Naive thymus-derived CD8-positive, alpha-beta T cell (primary cell): ENCODE measurements at places on chromosomes 3 and 15. TPM values are rescaled to one million over a fixed set of nuclear protein-coding genes. Genes with fewer than 3 reads are reported as not detected.

The FSIP1 gene
- total RNA-seq, result 0.30 TPM

The ZNF660 gene
- total RNA-seq, result 1.7 TPM

DNA sequence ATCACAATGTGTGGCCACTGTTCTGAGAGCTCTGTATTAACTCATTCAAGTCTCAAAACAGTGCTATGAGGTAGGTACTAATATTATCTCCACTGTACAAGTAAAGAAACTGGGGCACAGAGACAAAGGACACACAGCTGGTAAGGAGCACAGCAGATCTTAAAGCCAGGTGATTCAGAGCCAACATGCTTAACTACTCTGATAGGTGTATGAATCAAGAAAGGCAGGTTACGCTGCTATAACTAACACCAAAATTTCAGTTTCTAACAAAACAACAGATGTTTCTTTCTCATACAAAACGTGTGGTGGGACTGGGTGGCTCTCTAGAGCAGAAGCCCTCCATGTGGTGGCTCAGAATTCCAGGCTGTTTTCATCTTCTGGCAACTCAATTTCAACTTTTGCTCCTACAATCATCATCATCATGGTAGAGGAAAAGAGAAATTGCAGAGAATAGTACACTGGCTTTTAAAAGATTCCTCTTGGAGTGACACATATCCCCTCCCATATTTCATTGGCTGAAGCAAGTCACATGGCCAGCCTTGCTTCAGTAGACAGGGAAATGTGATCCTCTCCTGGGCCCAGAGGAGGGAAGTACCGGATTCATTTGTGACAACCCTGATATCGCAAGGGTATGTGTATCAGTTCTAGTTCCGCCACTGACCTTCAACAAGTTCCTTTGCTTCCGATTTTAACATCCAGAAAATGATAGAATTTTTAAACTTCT is 126.2 kb upstream of the PTX3 start:
- no peaks in the 10 kb centered on the region for H3K4me1 ChIP-seq
- no peaks in the 10 kb centered on the region for H3K36me3 ChIP-seq
- no peak overlapping the region for H3K27ac ChIP-seq
- H3K27me3 ChIP-seq, result no peaks in the 10 kb centered on the region
- no peak overlapping the region for H3K4me3 ChIP-seq
- no peak for DNase-seq

The IQCH gene
- total RNA-seq, result 0.38 TPM

DNA sequence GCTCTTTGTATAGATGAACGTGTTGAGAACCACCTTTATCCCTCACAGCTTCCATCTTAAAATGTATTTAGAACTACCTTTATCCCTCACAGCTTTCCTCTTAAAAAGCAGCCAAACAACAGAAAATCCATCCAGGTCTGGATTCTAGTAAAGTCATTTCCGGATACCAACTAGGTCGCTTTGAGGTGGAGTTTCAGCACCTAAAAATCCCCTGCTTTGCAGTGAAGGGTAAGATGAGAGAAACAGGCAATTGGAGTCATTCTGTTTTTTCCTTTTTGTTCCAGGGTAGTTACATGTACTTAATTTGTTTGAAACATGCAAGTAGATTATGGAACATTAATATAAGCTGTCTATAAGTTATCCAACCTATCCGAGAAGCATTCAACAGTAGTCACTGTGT is 192.0 kb downstream of the UBE2E2 start:
- H3K4me1 ChIP-seq, result peaks cover 18% of the 10 kb centered on the region
- H3K27me3 ChIP-seq, result no peaks in the 10 kb centered on the region
- H3K27ac ChIP-seq, result no peak overlapping the region

GRCh38 chr3:188721990-188722389 is 449.8 kb upstream of the TPRG1 start:
- no peak overlapping the region for H3K27ac ChIP-seq
- H3K4me1 ChIP-seq, result peaks cover 5% of the 10 kb centered on the region
- no peaks in the 10 kb centered on the region for H3K27me3 ChIP-seq
- DNase-seq, result no peak
- no peak overlapping the region for H3K4me3 ChIP-seq
- H3K36me3 ChIP-seq, result no peaks in the 10 kb centered on the region

The WDR72 gene
- not detected for total RNA-seq

- H3K4me3 ChIP-seq, result peak overlapping the region; percentile 95
- DNase-seq, result peak; percentile 69
- H3K27ac ChIP-seq, result peak overlapping the region; percentile 89
- no peaks in the 10 kb centered on the region for H3K27me3 ChIP-seq
- H3K36me3 ChIP-seq, result no peaks in the 10 kb centered on the region
Observed at GRCh38 chr15:85380812-85381642, 624 bp downstream of the AKAP13 start.

The HIGD1A gene
- 26.5 TPM for total RNA-seq

The P3H2 gene
- total RNA-seq, result not detected

DNA sequence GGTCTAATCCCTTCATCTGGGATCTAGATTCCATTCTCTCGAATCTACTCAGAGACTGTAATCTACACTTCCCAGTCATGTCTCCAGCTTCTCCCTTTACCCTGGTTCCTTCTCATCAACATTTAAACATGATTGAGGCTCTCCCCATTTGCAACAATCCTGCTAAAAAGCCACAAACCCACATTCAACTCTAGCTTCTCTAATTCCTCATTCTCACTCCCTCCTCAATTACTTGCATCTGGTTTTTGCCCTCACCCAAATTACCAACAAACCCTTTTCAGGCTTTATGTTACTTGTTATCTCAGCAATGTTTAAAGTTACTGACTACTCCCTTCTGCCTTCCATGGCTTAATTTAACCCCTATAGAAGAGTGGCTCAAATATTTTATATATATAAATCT is 11.5 kb downstream of the ETFA start:
- H3K27ac ChIP-seq, result no peak overlapping the region
- peaks cover 4% of the 10 kb centered on the region for H3K36me3 ChIP-seq

- H3K4me1 ChIP-seq, result peaks cover 42% of the 10 kb centered on the region
- peak overlapping the region; percentile 84 for H3K4me3 ChIP-seq
- H3K27ac ChIP-seq, result peak overlapping the region; percentile 89
- H3K27me3 ChIP-seq, result no peaks in the 10 kb centered on the region
- no peak for DNase-seq
Observed at GRCh38 chr3:141877911-141878310, 1.5 kb downstream of the ATP1B3 start.

The KCNMB3 gene
- 1.9 TPM for total RNA-seq

- H3K36me3 ChIP-seq, result no peaks in the 10 kb centered on the region
- no peak for DNase-seq
- H3K4me1 ChIP-seq, result no peaks in the 10 kb centered on the region
- H3K27me3 ChIP-seq, result peaks cover 6% of the 10 kb centered on the region
- no peak overlapping the region for H3K27ac ChIP-seq
Observed at GRCh38 chr3:115720983-115721382, 97.7 kb downstream of the GAP43 start.

The MESP1 gene
- total RNA-seq, result 0.27 TPM

GRCh38 chr3:9951962-9952805 is at the start of gene PRRT3:
PRRT3 (minus strand) TSS chr3:9952408; CDS start chr3:9950115, 2,293 bp downstream.
- H3K4me3 ChIP-seq, result peak within 1 kb of the TSS; percentile 77
- peak within 1 kb of the TSS; percentile 83 for H3K27ac ChIP-seq
- H3K4me1 ChIP-seq, result peaks cover 20% of the 10 kb centered on the region
- no peaks in the 10 kb centered on the region for H3K27me3 ChIP-seq

DNA sequence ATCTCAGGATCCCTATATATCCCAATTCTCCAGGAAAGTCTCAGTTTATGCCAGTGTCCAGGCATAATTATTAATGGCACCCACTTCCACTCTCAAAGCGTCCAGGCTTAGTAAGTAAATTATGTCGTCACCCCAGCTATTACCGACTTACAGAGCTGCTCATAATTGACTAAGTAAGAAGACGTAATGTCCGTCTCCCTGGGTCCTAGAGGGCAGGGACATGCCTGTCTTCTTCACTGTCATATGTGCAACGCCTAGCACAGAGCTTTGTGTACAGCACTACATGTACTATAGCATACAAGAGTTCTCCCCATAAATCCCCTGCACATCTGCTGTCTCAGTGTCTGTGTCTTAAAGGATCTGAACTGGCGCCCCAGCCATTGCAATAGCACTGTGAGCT is 23.9 kb upstream of the HRH1 start:
- no peak overlapping the region for H3K27ac ChIP-seq
- H3K4me1 ChIP-seq, result no peaks in the 10 kb centered on the region
- no peak for DNase-seq
- H3K36me3 ChIP-seq, result no peaks in the 10 kb centered on the region
- no peak overlapping the region for H3K4me3 ChIP-seq

GRCh38 chr3:47007482-47008233 is 28.2 kb downstream of the NBEAL2 start:
- no peak for DNase-seq
- H3K27me3 ChIP-seq, result no peaks in the 10 kb centered on the region
- peaks cover 3% of the 10 kb centered on the region for H3K36me3 ChIP-seq
- H3K4me3 ChIP-seq, result no peak overlapping the region
- H3K27ac ChIP-seq, result no peak overlapping the region
- H3K4me1 ChIP-seq, result peaks cover 7% of the 10 kb centered on the region

DNA sequence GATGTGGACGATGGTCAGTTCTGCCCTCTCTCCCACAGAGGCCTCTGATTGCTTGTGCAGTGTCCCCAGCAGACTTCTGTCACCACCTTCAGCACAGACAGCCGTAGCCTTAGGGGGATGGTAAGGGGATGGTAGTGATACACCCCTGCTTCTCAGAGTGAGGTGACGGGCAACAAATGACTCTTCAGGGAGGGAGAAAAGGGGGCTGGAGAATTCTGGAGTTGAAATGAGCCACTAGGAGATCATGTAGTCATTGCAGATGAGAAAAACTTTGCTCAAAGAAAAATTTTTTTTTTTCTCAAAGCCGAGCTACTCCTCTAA is 29.6 kb upstream of the TIMP4 start:
- no peaks in the 10 kb centered on the region for H3K36me3 ChIP-seq
- peaks cover 4% of the 10 kb centered on the region for H3K27me3 ChIP-seq
- H3K4me1 ChIP-seq, result peaks cover 6% of the 10 kb centered on the region
- H3K4me3 ChIP-seq, result no peak overlapping the region
- no peak for DNase-seq

DNA sequence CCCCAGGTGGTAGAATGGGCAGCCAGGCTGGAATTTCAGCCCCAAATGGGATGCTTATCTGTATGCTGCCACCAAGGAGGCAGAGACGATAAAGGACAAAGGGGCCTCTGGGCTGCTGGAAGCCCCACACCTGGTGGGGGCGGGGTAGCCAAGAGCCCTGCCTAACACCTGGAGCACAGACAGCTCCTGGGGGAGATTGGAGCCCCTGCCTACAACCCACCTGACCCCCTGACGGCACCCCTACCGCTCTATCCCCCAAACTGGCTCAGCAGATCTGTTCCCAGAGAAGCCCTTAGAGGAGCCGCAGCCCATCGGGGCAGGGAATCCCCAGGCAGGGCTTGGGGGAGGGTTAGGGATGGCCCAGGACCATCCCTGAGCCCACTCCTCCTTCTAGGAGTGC is 15.8 kb upstream of the SEMA3F start:
- peaks cover 6% of the 10 kb centered on the region for H3K4me1 ChIP-seq
- H3K27ac ChIP-seq, result no peak overlapping the region
- no peak for DNase-seq
- no peaks in the 10 kb centered on the region for H3K36me3 ChIP-seq

GRCh38 chr15:101439285-101439919 is 50.1 kb downstream of the PCSK6 start:
- H3K36me3 ChIP-seq, result peaks cover 4% of the 10 kb centered on the region
- H3K27me3 ChIP-seq, result peaks cover 5% of the 10 kb centered on the region
- H3K27ac ChIP-seq, result no peak overlapping the region

The FAM81A gene
- 0.21 TPM for total RNA-seq
